ENCODE measurements at places on chromosomes 12 and 14.

GRCh38 chr12:27840229-27840999 is 60.4 kb upstream of the MANSC4 start:
- no peak for DNase-seq

- no peak for DNase-seq
Observed at GRCh38 chr12:47752552-47752951, 6.1 kb downstream of the RAPGEF3 start.

- no peak for DNase-seq
Observed at GRCh38 chr14:69528930-69529329, 44.4 kb downstream of the PLEKHD1 start.

- no peak for DNase-seq
Observed at GRCh38 chr14:101849125-101849524, 87.6 kb downstream of the PPP2R5C start.

DNA sequence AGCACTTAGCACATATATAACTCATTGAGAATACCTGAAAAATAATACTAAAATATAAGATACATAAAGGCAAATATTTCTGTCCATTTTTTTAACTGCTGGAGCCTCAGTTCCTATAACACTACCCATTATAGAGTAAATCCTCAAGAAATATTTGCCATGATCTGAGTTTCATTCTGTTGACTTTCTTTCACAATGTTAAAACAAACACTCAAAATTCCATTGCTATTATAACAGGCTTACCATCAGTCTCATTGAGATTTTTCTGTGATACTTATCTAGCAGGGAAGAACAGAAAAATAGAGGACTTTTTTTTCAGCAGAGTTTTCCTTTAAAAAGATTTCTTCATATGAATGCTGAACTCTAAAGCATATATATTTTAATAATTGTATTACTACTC is 24.5 kb downstream of the LMO3 start:
- DNase-seq = no peak

DNA sequence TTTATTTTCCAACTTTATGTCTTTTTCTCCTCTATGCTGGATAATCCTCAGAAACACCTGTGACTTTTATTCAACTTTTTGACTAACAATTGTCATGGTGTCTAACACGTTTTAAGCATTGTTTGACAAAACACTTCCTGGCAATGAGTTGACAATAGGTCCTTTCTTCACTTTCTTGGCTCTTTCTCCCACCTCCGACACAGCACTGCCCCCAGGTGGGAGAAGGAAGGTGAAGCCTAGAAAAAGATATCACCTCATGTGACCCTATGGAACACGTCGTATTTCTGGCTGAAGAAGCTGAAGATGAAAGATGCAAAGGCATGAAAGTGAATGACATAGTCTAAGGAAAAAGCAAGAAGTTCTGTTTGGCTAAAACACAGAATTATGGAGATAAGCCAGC is 430.0 kb downstream of the ETNK1 start:
- DNase-seq = no peak

Data from stimulated activated CD4-positive, alpha-beta T cell treated with anti-CD3 and anti-CD28 coated beads, Interleukin-2, amount 100 ng/mL, for 4 hours (primary cell).